ENCODE measurements at places on chromosomes 5 and 9. TPM values are rescaled to one million over a fixed set of nuclear protein-coding genes. Genes with fewer than 3 reads are reported as not detected.

EEIG1 gene
- 14.7 TPM for total RNA-seq

PCDHB5 gene
- total RNA-seq, result 3.3 TPM

SLC2A8 gene
- total RNA-seq, result 5.8 TPM

FABP6 gene
- not detected for total RNA-seq

LCN9 gene
- not detected for total RNA-seq

IFNA8 gene
- not detected for total RNA-seq

PHPT1 gene
- 292 TPM for total RNA-seq

PLPPR1 gene
- not detected for total RNA-seq

PAIP2 gene
- total RNA-seq, result 74.1 TPM

TDRD7 gene
- total RNA-seq, result 7.9 TPM

MAMDC4 gene
- total RNA-seq, result 1.1 TPM

NMUR2 gene
- not detected for total RNA-seq

MAMDC2 gene
- total RNA-seq, result 0.52 TPM

RASEF gene
- total RNA-seq, result 0.16 TPM

SEMA4D gene
- 0.09 TPM for total RNA-seq

PCDHA6 gene
- total RNA-seq, result 0.17 TPM

CCDC69 gene
- 3.3 TPM for total RNA-seq

ANKRD18A gene
- not detected for total RNA-seq

ANKDD1B gene
- total RNA-seq, result 0.95 TPM

PFN3 gene
- total RNA-seq, result not detected

FOXD4L3 gene
- not detected for total RNA-seq

TMEM252 gene
- total RNA-seq, result not detected

NOXA1 gene
- total RNA-seq, result 0.26 TPM

CTXN3 gene
- not detected for total RNA-seq

ST8SIA4 gene
- total RNA-seq, result 0.09 TPM

PLAC8L1 gene
- total RNA-seq, result not detected

DRD1 gene
- total RNA-seq, result not detected

ADAMTS6 gene
- 37.8 TPM for total RNA-seq

SLCO6A1 gene
- total RNA-seq, result not detected

ENTREP1 gene
- total RNA-seq, result under 0.01 TPM

SLC6A18 gene
- total RNA-seq, result not detected

NSMF gene
- 11.3 TPM for total RNA-seq

CDH6 gene
- 62.3 TPM for total RNA-seq

LRRC70 gene
- total RNA-seq, result 0.79 TPM

ADAMTS12 gene
- total RNA-seq, result 9.8 TPM

DCAF12 gene
- total RNA-seq, result 4.7 TPM

ANKRD34B gene
- not detected for total RNA-seq

SLC2A6 gene
- 4.3 TPM for total RNA-seq

All from bronchial smooth muscle cell (primary cell).